ENCODE measurements at places on chromosomes 6 and 20.

- DNase-seq = no peak
Observed at GRCh38 chr6:11551053-11551452, 13.5 kb downstream of the TMEM170B start.

DNA sequence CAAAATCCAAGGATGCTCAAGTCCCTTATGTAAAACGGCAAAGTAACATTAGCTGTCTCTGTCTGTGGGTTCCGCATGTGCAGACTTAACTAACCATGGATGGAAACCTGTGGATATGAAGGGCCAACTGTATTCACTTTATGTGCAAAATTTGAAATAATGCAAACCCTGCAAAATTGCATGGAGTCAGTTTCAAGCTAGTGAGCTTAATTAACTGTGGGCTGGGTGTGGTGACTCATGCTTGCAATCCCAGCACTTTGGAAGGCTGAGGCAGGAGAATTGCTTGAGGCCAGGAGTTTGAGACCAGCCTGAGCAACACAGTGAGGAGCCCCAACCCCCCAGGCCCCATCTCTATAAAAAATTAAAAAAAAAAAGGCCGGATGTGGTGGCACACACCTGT, 81.4 kb downstream of the ANKS1A start:
- DNase-seq = no peak

- no peak for DNase-seq
Observed at GRCh38 chr6:127762284-127762683, 138.6 kb downstream of the THEMIS start.

DNA sequence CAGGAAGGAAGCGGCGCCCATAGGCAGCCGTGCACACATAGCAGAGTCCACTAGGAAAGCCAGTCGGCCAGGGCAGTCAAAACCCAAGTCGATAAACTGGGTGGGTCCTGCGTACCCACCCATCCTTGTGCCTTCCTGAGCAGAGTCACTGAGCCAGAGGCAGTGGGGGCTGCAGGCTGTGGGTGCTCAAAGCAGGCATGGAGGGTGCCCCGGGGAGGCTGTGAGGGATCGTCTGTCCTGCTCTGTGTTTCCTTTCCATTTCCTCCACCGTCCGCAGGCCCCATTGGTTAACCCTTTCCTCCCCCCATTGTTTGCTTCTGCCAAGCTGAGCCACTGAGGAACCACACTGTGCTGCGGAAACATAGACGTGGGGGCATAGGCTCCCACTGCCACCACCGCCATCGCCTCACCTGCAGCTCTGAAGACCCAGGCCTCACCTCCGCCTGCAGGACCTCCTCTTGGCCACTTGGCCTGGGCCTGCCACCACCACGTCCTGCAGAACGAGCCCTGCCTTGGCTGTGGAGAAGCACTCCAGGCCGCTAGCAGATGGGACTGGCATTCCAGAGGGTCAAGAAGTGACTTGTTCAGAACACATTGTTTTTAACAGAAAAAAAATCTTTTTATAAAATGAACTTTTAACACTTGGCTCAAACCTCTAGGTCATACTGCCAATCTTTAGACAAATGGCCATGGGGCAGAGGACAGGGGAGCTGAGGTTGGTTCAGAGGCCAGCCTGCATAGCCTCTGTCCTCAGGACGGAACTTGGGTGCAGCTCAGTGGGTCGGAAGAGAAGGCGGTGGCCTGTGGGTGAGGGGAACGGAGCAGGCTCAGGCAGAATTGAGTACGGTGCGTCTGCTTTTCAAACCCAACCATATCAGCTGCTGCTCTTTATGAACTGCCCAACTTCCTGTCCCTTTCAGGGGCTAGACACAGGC, 52.6 kb downstream of the TCP11 start:
- DNase-seq = no peak

DNA sequence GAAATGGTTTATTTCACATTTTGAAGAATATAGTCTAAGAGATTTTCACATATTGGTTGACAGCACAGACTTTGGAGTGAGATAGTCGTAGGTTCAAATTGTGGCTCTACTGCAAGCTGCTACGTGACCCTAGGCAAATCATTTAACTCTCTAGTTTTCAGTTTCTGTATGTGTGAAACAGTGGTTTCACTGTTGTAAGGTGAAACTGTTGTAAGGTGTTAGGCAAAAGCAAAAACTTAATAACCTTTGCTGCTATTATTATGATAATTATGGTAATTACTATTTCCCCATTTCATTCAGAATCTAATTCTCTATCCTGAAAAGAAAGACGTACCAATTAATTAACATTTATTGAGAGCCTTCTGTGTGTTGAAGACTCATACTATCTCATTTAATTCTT, 144.2 kb downstream of the REV3L start:
- DNase-seq = no peak

DNA sequence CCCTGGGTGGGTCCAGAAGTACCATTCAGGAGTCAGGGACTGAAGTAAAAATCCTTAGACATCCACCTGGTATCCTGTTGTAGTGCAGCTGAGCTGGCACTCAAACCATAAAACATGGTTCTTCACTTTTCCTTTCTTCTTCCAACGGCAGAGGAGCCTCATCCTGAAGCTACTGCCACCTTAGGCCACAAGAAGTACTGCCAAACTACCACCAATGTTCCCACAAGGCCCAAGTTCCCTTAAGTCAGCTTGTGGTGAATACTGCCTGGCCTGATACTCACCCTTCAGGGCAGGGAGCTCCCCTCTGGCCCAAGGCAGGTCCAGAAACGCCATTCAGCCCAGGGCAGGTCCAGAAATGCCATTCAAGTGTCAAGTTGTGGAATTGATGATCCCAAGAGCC, 1053.4 kb upstream of the CITED2 start:
- DNase-seq = no peak

DNA sequence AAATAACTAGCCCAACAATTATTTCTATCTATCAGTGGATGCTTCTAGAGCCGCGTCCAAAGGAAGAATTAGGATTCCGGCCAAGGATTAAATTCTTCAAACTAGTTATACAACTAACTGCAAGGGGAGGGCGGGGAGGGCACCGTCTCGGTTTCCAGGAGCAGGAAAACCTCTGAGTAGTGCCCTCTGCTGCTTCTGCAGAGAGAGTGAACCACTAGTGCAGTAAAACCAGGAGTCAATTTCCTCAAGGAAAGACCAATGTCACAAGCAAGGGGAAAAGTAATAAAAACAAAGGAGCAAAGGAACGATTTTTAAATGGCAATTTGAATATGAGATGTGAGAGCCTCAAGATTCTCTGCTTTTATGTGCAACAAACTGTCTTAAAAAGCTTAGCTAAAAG, 16.5 kb upstream of the UBE2J1 start:
- DNase-seq = no peak

GRCh38 chr6:13011612-13012146, 295.1 kb downstream of the PHACTR1 start:
- DNase-seq = no peak

- no peak for DNase-seq
Observed at GRCh38 chr6:139173172-139173571, 38.3 kb downstream of the HECA start.
